ENCODE measurements at places on chromosomes 11 and 22.

DNA sequence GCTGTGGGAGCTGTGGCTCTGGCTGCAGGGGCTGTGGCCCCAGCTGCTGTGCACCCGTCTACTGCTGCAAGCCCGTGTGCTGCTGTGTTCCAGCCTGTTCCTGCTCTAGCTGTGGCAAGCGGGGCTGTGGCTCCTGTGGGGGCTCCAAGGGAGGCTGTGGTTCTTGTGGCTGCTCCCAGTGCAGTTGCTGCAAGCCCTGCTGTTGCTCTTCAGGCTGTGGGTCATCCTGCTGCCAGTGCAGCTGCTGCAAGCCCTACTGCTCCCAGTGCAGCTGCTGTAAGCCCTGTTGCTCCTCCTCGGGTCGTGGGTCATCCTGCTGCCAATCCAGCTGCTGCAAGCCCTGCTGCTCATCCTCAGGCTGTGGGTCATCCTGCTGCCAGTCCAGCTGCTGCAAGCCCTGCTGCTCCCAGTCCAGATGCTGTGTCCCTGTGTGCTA is 514 bp downstream of the KRTAP5-9 start:
- DNase-seq = no peak

GRCh38 chr22:45627489-45628233 is 44.0 kb upstream of the ATXN10 start:
- DNase-seq = no peak

GRCh38 chr11:11533057-11533456 is 88.7 kb downstream of the GALNT18 start:
- no peak for DNase-seq

DNA sequence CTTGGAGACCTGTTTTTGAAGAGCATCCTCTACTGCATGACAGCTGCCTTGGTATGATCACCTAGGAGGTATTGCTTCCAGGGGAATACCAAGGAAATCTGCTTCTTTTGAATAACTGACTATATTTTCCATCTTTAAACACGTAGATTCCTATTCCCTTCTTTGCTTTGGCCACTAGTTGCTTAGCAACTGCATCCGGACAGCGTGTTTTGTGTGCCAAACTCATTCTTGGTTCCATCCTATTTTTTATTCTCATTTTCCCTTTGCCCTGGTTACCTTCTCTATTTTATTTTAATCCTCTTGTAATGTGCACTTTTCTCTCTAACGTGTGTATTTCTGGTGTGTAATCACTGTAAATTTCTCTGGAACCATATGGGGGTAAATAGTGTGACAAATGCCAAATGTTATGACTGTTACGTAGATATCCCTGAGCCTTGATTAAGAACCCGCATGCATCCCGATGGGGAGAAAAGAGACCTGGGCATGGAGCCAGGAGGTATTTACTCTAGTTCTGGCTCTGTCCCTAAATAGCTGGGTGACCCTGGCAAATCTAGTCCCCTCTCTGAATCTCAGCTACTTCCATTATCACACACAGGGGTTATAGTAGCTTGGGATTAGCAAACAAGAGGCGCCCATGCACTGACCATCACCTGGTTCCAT is 241.7 kb downstream of the MIAT start:
- DNase-seq = no peak

GRCh38 chr11:63682066-63683021 is 1.0 kb downstream of the RTN3 start:
- peak; percentile 66 for DNase-seq

DNA sequence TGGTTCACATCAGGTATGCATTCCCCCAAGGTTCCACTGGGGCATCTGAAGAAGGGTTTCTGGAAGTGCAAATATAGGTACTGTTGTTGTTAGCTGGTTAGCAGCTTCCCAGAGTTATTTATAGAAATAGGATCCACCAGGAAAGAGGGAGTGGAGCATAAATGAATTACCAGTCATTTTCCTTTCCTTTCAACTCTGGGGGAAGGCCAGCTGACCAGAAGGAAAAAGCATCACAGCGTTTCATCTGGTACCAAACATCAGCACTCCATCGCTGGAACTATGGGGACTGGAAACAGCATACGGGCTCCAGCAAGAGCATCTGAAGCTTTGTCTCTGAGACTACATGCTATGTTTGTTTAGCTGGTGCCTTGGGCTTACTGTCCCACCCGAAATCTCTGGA is 378.2 kb upstream of the NARS2 start:
- DNase-seq = no peak

Data from thymus (tissue), 14 donors.